Bronchial epithelial cell (primary cell): ENCODE measurements at places on chromosomes 1 and 21.
A peak's percentile ranks its signal among the peaks of the same experiment; 100 is the strongest.

GRCh38 chr1:89085781-89086180 lies 20.8 kb upstream of the GBP1 start:
- no peak for DNase-seq

DNA sequence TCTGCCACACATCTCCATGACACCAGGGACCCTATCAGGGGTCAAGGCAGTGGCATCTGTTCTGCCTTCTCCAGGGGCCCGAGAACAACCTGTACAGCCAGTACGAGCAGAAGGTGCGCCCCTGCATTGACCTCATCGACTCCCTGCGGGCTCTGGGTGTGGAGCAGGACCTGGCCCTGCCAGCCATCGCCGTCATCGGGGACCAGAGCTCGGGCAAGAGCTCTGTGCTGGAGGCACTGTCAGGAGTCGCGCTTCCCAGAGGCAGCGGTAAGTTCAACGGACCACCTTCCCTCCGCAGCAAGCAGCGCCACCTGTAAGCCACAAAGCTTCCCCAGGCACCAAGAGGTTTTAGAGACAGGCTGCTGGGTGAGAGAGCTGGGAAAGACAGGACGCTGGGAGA lies 15.9 kb downstream of the MX2 start:
- no peak for DNase-seq

- peak; percentile 3 for DNase-seq
Observed at GRCh38 chr21:44428281-44428960, 26.9 kb upstream of the LRRC3 start.

GRCh38 chr1:224563666-224564065 lies 52.5 kb upstream of the CNIH3 start:
- DNase-seq, result no peak

DNA sequence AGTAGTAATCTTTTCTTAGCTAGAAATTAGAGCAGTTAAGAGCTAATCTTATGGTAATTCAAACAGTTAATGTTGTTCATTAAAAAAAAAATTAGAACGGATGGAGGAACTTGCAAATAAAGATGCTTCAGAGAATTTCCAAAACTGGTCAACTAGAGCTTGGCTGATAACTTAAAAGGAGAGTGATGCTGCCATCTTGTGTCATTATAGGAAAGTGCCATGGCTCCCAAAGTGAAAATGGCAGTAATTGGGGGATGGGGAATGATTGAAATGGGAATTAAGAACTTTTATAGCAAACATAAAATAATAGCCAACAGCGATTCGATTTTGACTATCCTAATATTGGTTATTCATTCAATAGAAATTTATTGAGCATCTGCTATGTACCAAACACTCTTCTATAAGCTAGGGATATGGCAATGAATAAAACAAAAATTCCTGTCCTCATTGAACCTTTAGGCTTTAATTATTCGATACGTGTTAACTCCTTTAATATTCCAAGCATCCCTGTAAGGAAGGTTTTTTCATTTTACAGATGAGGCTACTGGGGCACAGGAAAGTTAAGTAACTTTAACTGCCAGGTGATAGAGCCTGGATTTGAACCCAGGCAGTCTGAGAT lies 5.7 kb upstream of the PLPP3 start:
- DNase-seq, result peak; percentile 54

DNA sequence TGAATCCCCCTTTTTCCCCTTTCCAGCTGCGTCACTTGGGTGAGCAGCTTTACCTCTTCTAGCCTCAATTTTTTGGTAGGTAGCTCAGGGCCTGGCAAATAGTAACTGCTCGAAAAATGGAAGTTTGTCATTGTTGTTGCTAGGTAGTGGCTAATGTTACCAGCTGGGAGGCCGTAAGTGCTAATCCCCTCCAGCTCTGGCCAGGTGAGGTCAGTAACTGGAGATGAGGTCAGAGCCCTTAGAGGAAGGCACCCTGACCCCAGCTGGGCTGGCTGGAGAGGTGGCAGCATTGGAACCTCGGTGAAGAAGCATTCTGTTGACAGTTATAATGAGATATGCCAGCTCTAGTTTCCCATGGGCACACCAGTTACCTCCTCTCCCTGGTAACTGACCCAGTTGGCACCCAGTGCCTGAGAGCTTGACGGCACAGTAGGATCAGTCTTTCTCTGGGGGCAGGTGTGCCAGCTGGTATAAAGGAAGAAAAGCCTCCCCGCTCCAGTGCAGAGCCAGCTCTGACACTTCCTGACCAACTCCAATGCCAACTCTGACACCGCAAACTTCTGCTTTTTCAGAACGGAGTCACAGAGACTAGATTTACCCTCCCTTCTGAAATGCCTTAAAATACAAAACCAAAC lies 35.0 kb upstream of the SLC2A1 start:
- no peak for DNase-seq

DNA sequence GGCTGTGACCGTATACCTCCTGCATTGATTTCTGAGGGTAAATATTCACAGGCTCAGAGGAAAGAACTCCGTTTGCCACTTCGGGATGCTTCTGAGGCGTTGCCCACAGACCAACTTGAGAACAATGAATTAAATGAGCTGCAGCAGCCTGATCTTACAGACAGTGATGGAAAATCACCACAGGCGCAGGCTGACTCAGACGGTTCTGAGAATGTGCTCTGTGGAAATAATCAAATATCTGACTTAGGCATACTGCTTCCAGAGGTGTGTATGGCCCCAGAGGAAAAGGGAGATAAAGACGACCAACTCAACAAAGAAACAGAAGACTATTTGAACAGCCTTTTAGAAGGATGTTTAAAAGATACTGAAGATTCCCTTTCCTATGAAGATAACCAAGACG lies 76.7 kb upstream of the SCCPDH start:
- no peak for DNase-seq

DNA sequence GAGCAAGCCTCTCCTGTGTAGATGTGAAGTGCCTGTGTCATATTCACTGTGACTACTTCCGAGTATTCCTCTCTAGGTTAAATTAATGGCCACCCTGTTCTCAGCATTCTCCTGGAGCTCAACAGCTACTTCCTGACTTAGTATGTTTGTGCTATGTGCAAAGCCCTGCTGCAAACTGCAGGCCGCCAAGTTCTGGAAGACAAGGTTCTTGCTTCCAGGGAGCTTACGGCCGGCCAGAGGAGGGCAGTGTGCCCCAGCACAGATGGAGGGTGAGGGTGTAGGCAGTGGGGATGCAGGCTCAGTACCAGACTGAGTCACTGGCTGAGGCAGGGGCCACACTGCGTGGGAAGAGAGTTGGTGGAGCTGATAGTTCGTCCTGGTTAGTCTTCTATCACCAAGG lies 43.2 kb downstream of the ELK4 start:
- peak; percentile 29 for DNase-seq

DNA sequence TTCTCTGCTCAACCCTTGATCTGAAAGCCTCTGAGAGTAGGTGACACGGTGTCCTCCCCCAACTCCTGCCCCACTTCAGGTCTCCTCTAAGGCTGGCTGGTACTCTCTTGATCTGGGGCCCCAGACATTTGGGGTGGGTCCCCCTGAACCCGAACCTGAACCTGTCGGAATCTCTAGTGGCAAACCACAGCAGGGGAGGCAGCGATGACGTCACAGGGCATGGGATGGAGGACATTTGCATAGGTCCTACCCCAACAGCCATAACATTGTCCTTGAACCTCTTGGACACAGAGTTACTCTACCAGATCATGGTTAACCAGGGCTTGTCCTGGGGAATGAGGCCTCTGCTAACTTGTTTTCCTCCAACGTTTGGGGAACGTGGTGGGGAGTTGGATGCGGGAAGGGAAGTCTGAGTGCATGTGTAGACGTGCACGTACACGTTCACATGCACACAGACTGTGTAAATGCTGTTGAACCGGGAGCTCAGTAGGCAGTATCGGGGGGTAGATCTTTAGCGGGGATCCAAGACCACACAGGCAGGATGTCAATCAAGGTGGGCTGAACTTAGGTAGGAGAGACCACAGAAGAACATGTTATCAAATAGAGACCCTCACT lies 32.4 kb downstream of the CITED4 start:
- DNase-seq, result peak; percentile 53

- DNase-seq, result no peak
Observed at GRCh38 chr1:238196516-238196915, 305.8 kb upstream of the ZP4 start.
